ENCODE measurements at places on chromosomes 4 and X.

DNA sequence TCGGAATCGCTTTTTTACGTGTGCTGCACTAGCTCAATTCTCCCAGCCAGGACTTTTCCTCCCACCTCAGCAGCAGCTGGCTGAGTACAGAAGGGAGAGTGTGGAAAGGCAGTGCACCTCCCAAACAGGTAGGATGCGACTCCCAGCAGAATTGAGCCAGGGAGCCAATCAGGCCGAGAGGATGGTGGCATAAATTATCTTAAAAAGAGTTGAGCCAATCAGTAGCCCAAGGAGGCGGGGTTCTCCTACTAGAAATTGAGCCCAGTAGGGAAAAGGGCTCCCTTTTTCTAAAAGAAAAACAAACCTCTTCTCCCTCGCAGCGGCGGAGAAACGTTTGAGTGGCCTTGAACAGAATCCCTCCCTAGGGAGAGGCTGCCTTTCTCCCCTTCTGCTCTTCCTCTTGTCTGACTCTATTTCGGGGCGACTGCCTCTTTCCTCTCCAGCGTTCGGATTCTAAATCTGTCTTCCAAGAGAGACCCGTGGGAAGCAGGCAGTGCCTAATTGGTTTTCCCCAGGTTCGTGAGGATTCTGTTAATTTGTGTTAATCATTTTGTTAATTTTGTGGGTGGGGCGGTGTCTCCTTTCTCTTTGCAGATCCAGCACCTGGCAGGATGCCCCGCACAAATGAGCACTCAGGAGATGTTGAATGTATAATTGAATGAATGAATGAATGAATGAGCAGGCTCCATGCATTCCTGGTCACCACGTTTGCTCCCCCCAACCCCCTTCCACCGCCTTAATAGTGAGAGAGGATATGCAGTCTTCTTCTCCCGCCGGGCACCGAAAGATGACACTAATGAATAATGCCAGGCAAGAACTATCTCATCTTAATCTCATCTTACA lies at the start of gene GABRG1:
Gene GABRG1 (minus strand): TSS at position 142 of the 843 bp plus-strand sequence. CDS start 141 bp downstream, at position 1.
- DNase-seq: no peak

- DNase-seq: no peak
Measured at GRCh38 chrX:105263801-105264200, 43.3 kb upstream of the TEX13A start.

DNA sequence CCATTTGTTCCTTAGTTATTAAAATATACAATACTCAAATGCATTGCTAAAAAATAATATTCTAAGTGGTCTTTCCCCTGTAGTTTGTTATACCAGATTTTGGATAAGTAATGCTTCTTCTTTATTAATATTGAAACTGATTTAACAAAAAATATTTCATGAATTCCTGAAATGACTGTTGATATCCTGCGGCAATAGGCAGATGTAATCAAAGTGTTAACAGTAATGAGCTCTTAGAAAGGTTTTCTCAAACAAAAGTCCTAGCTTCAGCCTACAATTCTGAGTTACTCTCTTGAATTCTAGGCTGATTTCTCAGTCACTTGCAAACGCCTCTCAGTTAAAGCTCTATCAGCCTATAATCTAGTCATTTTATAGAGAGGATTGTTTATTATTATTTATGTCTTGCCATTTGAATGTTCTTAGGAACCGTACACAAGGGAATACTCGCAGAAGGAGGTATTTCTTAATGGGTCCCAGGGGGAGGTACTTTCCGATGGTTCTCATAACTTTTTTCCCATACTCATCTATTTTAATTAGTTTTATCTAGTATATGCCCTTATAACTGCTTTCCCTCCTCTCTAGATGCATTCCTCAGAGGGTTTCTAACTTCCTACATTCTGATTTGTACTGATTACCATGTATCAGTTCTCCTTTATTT lies 96.8 kb downstream of the FNIP2 start:
- no peak for DNase-seq

DNA sequence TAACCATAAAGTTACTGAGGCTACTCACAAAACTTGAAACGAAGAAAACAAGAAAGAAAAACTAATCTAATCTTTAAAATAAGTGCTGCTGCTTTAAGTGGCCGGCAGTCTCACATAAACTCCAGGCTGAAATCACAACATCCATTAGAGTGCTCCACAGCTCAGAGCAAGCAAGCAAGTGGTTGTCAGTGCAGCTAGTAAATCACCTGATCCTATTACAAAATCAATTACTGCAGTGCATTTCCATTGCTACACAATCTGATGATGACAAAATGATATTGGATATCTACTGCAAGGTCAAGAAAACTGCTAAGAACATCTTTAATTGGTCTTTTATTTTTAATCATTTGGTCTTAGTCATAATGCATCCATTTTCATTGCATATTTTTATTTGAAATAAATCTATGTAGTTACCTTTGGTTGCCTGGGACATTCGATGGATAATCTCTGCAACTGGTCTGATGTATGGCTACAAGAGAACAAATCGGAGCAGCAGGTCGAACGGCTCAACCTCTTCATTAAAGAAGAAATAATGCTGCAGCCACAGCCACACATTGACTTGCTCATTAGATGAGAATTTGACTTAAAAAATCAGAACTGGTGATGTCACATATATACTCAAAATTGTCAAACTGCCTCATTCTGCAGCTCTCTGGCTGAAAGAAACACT lies 87.7 kb downstream of the FBXW7 start:
- no peak for DNase-seq

GRCh38 chrX:13717700-13718472 lies 16.5 kb downstream of the TRAPPC2 start:
- no peak for DNase-seq

- no peak for DNase-seq
Measured at GRCh38 chrX:110000847-110001713, 1.8 kb upstream of the TMEM164 start.

GRCh38 chr4:174613979-174614378 lies 91.7 kb upstream of the HPGD start:
- no peak for DNase-seq

DNA sequence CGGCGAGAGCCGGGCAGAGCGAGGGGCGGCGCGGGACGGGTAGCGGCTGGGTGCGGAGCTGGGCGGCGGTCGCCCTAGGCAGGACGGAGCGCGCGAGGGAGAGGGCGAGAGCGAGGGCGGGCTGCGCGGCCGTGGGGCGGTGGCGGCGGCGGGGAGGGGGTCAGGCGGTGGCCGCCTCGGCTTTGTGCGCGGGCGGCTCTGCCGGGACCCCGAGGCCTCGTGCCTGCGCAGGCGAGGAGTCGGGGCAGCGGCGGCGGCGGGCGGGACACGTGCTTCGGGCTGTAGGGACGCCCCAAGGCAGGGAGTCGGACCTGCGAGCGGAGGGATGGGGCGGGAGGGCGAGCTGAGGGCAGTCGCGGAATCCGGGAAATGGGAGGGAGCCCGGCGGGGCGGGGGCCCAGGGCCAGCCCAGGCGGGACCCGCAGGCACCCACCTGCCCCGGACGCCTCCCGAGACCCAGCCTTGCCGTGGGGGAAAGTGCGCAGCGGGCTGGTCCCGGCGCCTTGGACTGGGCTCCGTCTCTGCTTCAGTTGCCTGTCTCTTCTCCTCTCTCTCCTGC lies 465 bp downstream of the BMPR1B start:
- no peak for DNase-seq

DNA sequence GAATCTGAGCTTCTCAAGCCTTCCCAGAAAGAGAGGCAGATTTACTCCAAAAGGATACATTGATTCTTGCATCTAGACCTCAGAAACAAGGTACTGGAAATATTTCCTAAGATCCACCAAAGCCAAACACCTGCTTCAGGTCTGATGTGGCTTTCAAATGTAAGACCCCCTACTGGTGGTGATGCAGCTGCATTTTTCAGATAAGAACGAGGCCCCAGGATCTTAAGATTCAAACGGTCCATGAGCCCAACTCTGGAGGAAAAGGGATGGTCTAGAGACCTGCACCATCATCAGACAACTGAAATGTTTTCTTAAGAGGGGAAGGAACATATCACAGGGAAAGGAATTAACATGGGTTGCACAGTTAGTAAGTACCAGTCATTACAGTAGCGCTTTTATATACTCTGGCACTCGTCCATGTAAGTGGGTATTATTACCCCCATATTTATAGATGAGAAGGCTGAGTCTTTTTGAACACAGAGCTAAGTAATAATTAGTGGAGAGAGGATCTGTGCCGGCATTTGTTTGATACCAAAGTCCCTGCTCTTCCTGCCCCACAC lies 73.7 kb downstream of the LEF1 start:
- DNase-seq: no peak

DNA sequence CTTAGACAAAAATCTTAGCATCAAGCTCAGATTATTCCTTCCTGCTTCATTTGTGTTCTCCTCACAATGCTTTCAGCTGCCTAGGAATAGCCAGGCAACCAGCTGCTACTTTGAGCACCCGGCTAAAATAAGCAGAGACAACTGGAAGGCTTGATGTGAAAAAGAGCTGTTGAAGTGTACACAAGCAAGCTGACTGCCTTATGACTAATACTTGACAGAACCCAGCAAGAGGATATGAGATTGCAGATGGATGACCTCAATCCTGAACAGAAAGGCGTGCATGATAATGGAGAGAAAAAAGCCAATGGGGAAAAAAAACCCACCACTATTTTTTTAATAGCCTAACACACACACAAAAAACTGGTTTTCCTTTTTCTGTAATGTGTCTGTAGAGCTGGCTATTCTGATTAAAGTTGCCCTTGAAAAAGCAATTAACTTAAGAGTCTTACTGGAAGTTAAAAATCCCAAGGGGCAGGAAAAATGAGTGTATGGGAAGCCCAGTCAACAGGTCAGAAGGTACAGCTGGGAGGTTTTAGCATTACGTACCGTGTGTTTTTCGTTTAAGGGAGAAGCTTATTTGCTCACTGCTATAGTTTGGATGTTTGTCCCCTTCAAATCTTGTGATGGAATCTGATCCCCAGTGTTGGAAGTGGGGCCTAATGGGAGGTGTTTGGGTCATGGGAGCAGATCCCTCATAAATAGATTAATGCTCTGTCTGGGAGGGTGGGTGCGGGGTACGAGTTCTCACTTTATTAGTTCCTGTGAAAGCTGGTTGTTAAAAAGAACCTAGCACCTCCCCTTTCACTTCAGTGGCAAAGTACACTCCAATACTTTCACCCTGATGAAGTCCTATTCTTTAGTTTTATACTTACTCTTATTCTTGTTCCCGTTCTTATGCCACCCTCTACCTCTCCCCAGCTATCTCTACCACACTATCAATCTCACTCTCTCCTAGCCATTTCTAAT lies 37.1 kb upstream of the HERC6 start:
- no peak for DNase-seq

DNA sequence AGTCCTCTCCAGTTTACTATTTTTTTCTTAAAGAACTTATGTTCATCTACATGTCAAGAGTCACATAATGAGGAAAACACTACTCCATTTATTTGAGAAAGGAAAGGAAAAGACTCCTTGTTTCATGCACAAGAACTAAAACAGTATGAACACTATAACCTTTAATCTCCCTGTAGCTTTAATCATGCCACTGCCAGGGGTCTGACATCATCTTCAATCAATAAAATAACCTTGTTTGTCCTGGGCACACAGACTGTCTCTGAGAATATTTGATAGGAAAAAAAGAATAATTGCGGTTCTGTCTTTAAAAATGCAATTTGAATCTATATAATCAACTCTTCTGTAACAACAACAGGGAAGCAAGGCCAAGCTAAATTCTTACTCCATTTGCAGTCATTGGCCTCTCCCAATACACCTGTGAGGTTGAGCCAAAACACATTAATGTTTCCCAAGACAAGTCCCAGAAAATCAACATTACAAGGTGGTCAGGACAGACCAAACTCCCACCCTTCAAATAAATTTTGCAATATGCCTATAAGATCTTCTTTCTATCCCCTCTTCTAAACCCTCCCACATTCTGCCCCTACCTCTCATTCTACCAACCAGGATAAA lies 13.2 kb downstream of the AMOT start:
- DNase-seq: no peak

GRCh38 chr4:56844802-56845580 lies 23.5 kb upstream of the SPINK2 start:
- no peak for DNase-seq
